ENCODE measurements at places on chromosomes 1 and 21.

- DNase-seq, result no peak
Observed at GRCh38 chr1:66397192-66397591, 136.8 kb upstream of the SGIP1 start.

DNA sequence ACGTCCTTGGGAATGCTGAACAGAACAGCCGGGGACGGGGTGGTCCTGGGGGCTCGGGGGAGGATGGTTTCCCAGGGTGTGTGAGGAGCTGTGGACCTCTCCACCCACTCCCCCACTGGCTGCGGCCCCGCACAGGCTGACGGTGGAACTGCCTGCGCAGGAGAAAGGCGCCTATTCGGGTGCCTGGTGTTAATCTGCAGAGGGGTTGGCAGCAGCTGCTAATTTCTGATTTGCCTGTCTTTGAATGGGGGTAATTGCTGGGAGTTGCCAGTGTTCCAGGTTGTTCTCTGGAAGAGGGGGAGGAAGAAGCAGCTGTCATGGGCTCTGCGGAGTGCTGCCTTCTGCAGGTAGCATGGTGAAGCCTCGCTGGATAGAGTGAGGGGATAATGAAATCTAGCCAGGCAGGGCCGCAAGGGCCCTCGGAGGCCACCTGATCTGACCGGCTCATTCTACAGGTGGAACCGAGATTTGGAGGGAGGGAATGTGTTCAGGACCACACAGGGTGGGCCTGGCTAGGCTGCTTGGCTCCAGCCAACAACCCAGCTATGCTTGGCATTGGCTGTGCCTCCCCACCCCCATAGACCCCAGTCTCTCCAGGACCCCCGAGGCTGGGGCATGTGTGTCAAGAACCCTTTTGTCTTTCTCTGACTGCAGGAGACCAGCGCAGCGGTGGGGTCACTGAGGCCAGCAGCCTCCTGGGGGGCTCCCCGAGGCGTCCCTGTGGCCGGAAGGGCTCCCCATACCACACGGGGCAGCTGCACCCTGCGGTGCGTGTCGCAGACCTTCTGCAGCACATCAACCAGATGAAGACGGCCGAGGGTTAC is 67.1 kb downstream of the PTPRU start:
- no peak for DNase-seq

GRCh38 chr1:158700552-158700951 is at the start of gene OR6K2:
OR6K2 (minus strand) TSS chr1:158700652; CDS start chr1:158700652, 0 bp downstream.
- DNase-seq, result no peak

- DNase-seq, result no peak
Observed at GRCh38 chr1:78483903-78484302, 6.9 kb upstream of the PTGFR start.

- no peak for DNase-seq
Observed at GRCh38 chr1:153342178-153342577, 6.5 kb downstream of the PGLYRP4 start.

- DNase-seq, result no peak
Observed at GRCh38 chr1:241706257-241706656, 54.2 kb downstream of the WDR64 start.

GRCh38 chr1:98327220-98327861 is 334.2 kb upstream of the SNX7 start:
- DNase-seq, result no peak

GRCh38 chr21:15793109-15793508 is 63.3 kb downstream of the USP25 start:
- no peak for DNase-seq

- no peak for DNase-seq
Observed at GRCh38 chr1:199550199-199551065, 477.1 kb upstream of the NR5A2 start.

DNA sequence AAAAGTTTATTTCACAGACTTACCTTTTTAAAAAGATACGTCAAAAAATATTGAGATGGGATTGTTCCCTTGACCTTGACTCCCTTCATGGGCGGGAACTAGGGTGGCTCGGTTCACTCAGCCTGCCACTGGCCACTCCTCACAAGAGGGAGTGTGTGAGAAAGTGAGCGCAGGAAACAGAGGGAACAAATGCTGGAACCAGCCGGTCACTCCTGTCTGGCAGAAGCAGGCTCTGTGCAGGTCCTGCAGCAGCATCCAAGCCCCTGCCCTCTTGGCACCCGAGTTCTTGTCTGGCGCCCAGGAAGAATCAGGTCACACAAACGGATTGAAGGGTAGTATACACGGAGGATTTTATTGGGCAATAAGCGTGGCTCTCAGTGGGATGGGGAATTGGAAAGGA is 58.9 kb downstream of the ZNF648 start:
- DNase-seq, result no peak

DNA sequence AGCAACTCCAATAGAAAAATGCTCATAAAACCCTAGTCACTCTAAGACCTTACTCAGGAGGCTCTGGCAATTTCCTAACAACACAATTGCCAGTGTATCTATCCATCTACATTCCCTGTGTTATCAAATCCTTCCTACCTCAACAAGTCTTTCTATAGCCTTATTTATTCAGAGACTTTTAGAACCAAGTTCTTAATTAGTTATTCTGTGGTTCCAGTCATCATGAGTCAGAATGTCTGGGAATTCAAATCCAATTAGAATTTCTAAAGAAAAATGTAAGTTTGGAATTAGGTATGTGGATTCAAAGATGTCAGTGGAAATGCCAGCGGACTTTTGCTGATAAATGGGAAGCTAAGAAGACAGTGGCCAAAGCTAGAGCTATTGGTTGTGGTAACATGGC is 302.6 kb upstream of the C1orf87 start:
- no peak for DNase-seq

DNA sequence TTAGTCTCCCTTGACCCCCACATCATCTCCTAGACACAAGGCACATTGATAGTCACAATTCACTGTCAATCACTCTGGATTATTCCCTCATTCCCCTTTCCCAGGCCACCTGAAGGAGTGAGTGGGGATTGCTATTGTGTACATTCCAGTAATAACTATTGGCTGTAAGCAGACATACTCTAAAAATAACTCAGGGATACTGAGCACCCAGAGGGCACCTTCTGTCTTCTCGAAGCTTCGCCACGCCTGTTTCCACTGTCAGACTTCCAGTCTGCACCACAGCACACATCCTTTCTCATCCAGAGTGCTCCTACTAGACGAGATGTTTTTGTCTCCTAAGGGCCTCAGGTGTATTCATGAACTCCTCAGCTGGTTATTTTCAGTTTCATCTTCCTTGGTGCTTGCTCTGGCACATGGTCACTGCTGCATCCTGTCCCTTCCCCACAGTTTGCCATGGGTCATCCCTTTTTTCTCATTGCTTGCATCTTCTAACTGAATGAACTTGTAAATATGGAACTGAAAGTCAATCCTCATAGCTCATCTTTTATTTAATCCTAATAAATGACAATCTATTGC is 848 bp upstream of the APOBEC4 start:
- DNase-seq, result no peak
